HuH-7 (cell line): ENCODE measurements at places on chromosomes 1 and 21.

DNA sequence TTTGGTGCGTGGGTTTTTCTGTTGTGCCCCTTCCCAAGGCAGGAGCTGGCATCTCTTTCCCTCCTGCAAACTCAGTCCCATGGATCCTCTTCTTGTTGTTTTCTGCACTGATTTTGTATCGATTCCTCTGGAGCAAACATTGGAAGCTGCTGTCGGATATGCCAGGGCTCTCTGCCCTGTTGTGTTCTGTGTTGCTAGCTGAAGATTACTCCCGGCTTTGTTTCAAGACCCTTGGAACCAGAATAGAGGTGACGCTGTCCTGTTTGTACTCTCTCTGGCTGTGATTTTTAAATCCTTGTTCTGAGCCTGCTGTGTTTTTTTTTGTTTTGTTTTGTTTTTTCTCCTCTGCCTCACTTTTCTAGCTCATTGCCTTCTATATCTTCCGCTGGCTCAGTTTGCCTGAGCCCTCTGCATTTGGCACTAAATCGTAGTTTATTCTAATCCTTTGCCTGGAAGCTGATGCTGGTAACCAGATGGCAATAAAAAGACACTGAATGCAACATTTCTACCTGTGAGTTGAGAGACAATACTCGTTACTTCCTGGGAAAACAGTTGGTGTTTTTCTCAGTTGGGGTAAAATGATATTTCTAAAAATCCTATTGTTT, 67.0 kb downstream of the BACH1 start:
- DNase-seq = no peak

- DNase-seq = no peak
These were observed 17.6 kb upstream of the PEX10 start for GRCh38 chr1:2429780-2430591.

- no peak for DNase-seq
These were observed 54.6 kb downstream of the ADSS2 start for GRCh38 chr1:244397131-244397530.

GRCh38 chr1:213268221-213268620, 217.2 kb downstream of the RPS6KC1 start:
- DNase-seq = no peak

DNA sequence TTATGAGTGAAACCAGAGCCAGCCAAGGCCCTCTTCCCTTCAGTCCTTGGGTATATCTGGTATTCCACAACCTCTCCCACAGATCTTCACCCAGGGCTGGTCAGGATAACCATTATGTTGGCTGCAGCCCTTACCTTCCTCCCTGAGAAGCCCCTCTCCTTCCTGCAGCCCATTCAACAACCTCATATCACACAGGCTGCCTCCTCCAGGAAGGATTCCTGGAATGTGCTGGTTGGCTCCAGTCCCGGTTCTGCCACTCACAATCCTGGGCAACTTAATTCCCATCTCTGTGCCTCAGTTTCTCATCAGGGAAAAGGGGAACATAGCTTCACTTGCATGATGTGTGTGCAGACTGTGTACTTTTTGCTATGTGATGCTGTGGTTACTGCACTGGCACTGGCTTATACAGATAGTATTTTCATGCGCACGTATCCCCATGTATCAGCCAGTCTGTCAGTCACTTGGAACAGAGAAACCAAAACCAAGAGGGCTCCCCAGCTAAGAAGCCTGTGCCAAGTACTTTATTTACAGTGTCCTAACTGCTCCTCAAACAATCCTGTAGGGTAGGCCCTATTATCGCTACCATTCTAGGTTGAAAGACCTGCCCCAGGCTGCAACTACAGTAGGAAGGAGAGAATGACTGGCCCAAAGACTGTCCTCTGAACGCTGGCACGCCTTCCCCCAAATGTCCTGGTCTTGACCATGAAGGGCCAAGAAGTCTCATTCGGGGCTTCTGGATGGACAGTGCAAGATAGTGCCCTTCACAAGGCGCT, 39.9 kb upstream of the PPP1R15B start:
- no peak for DNase-seq

DNA sequence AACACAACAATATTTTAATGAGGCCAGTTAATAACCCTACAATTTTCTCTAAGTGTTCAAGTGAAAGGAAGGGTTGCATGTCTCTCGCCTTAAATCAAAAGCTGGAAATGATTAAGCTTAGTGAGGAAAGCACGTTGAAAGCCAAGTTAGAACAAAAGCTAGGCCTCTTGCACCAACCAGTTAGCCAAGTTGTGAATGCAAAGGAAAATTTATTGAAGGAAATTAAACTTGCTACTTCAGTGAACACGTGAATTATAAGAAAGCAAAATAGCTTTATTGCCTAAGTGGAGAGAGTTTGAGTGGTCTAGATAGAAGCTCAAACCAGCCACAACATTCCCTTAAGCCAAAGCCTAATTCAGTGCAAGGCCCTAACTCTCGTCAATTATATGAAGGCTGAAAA, 135.6 kb downstream of the DUSP10 start:
- DNase-seq = no peak

DNA sequence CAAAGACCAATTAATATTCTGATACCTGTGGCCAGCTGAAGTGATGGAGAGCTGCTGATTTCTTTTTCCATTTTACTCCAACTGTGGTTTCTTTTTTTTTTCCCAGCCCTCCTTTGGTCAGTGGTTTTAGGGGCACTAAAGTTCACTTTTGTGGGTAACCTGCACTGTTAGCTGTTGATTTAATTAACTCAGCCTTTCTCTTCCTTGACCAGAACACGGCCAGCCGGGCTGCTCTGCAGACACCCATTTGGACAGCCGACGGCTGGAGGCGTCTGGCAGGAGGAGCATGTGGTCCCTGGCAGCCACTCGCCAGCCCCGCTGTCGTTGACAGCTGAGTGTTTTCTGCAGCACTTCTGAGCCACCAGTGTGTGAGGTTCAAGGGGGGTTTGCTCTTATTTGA, 136.2 kb upstream of the RUNX3 start:
- DNase-seq = no peak

GRCh38 chr1:55886856-55887712, 671.9 kb upstream of the USP24 start:
- no peak for DNase-seq

GRCh38 chr1:110346690-110347089, 7.5 kb downstream of the RBM15 start:
- DNase-seq = no peak

DNA sequence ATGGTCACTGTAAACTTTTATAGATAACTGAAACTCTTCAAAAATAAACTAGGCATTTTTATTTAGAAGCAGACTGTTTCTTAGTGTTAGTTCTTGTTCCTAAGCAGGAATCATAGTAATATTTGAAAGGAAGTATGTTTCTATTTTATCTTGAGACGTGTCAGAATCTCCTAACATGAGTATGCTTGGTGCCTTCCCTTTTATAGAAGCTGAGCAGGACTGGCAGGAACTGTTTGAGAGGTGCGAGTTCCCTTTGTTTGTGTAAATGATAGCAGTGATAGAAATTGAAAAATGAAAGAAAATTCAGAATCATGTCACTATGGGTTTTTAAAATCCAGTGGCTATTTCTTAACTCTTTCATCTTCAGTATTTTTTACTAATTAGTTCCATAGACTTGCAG, 56.9 kb downstream of the LRRC8D start:
- no peak for DNase-seq

- DNase-seq = no peak
These were observed 1.0 kb upstream of the KCNC4 start for GRCh38 chr1:110208916-110209645.

DNA sequence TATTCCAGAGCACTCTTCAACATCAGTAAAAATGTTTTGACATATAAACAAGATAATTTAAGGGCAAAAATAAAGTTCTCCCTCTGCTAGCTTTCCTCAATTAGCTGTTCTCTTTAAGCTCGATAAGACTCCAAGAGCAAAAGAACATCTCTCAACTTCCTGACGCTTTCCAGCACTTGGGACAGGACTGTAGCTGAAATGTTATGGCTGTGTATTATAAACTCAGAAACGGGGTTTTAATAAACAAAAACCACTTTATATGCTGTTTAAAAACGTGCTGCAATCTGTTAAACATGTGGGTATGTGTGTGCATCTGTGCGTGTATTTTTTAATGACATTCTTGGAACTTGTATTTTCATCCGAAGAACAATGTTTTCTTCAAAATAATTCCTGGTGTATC, 71.5 kb upstream of the RGS2 start:
- no peak for DNase-seq

GRCh38 chr1:161190962-161191521, 7.8 kb downstream of the ADAMTS4 start:
- DNase-seq = no peak

DNA sequence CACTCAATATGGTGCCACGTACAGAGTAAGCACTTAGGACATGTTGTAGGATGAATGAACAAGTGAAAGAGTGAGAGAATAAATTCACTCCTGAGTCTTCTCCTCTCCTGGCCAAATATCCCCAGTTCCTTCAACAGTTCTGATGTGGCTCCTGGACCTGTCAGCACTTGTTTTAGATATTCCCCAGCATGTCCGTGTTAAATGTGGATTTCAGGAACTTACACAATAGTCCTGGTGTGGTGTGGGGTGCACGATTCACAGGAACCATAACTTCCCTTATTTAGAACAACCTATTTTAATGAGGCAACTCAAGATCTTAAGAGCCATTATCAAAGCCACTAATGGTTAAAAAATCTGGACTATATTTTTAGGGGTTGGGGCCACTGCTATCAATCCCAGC, 39.0 kb upstream of the MYSM1 start:
- no peak for DNase-seq

- DNase-seq = no peak
These were observed 45.4 kb downstream of the ADSS2 start for GRCh38 chr1:244406337-244406736.
